ENCODE measurements at places on chromosomes 6 and 20.

- DNase-seq: no peak
These were observed 35.8 kb upstream of the YWHAB start for GRCh38 chr20:44849703-44850102.

DNA sequence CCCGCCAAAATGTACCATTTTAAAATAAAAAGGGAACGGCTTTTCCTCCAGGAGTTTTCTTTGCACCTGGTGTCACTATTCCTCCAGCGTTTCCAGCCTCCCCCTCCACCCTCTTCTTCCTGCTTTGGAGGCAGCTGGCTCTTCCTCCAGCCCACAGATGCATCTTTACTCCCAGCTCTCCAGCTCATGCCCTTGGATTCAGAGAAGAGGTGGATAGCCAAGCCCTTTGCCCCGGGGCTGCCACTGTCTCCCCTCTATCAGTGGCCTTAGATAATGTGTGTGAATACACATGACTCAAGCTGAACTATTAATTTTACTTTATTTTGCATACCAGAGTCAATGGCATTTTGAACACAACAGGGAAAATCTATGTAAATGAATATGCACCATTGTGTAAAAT, 15.3 kb upstream of the CDH4 start:
- no peak for DNase-seq

- DNase-seq: no peak
These were observed 42.9 kb downstream of the CDH26 start for GRCh38 chr20:60001108-60001507.

GRCh38 chr6:3724451-3725144, 26.9 kb downstream of the PXDC1 start:
- DNase-seq: no peak

DNA sequence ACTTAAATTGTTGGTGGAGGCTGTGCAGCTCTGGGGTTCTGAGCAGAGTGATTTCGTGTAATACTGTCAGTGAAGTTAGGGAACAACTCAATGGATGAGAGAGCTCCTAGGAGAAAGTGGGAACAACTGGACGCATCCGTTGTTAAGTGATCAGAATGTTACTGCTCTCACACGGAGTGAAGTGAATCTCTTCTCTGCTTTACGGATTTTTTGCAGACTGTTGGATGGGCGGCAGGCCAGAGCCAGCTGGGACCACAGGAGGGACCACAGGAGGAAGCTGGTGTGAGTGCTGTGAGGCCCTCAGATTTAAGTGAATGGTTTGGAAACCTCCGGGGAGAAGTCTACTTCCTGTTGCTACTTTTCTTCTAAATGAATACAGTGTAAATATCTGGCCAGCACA, 23.7 kb upstream of the PPP1R14C start:
- no peak for DNase-seq

DNA sequence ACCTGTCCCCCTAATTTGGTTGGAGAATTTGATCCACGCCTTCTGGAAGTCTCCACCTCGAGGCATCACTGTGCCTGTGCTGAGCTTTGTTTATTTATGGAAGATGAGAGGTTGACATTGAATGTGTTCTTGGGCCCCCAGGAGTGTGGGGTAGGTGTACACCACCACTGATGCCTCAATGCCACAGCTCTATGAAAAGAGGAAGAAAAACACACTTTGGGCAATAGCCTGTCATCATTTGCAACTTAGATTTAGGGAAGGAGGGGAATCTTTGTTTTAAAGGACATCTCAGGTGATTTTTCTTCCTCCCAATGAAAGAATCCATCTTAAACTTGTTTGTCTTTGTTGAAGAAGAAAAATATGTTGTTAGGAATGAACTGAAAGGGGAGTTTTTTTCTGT, 42.6 kb downstream of the TBC1D7 start:
- no peak for DNase-seq

DNA sequence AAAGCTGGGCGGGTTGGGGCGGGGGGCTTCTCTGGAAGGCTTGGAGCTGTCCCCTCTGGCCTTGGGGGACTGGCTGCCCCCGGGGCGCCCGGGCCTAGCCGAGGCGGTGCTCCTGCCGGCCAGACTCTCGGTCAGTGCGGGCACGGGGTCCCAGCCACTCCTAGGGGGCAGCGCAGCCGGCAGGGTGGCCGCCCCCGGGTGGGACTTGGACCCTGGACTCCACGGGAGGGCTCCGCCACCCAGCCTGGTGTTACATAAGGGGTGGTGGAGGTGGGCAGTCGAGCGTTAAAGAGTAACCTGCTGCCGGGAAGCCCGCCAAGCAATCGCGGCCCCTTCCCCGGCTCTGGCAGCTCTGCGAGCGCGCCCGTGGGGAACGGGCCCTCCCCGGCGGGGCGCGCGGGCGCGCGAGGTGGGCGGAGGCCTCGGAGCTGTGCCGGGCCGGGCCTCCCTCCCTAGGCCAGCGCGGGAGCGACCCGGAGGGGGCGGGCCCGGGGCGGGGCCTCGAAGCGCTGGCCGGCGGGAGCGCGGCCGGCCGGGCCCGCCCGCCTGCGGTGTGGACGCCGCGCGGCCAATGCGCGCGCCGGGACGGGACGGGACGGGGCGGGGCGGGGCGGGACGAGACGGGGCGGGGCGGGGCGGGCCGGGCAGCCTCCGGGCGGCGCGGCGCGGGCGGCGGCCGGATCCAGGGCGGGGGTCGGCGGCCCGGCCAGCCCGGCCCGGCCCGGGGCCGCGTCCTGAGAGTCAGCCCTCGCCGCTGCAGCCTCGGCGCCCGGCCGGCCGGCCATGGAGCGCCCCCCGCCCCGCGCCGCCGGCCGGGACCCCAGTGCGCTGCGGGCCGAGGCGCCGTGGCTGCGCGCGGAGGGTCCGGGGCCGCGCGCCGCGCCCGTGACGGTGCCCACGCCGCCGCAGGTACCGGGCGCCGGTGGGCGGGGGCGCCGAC, at the start of gene SLC2A4RG:
TSS of gene SLC2A4RG (plus strand) at position 647 of the 940 bp plus-strand sequence. CDS start at position 784, 137 bp downstream.
- DNase-seq: peak; percentile 71

- DNase-seq: no peak
These were observed 1093.5 kb upstream of the ADGRB3 start for GRCh38 chr6:67541586-67541985.

- peak; percentile 34 for DNase-seq
These were observed 1.0 kb upstream of the E2F3 start for GRCh38 chr6:20400456-20401204.

- DNase-seq: no peak
These were observed 124.7 kb downstream of the QKI start for GRCh38 chr6:163539101-163539762.

DNA sequence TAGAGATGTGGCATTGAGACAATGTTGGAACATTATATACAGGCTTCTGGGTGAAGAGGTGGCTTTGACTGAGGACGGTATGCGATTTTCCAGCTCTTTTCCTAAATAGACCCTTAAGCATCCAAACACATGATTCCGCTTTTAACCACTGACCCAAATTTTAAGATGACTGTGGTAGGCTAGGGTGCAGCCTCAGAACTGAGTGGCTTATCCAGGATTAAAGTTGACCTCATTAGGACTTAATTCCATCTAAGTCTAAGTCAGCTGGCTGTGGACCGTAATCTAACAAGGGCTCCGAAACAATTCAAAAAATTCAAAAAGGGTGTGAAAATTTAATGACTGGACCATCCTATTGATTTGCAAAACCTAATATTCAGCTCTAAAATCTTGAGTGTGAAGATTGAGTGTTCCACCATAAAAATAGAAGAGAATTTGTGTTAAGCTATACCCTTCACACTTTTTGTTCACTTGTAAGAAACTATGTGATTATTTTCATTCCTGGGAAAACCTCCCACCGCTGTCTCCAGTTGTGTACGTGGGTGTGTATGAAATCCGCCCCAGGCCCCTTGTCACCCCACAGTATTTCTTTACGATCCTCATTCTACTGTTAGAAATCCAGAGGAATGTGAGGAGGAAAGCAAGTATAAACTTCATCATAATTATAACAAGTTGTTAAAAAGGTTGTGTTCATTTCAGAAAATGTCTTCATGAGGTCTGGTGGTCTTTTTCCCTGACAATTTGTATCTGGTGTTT, 2.7 kb downstream of the PCMTD2 start:
- DNase-seq: no peak

DNA sequence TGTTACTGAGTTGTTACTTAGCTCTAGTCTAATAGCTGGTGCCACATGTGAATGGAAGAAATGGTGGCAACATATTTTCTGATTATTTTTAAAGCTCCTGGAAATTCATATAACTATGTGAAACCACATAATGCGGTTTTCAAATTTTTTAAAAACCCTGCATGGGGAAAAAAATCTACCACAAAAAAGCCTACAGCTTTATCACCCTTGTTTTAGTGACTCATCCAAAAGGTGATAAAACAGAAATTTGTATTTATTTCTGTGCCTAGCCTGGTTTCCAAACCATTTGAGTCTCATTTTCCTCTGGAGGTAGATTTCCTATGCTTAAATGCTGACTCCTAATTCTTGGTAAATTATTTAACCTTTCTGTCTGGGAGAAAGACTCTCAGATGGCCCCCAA, 5.4 kb upstream of the FBXO30 start:
- no peak for DNase-seq

DNA sequence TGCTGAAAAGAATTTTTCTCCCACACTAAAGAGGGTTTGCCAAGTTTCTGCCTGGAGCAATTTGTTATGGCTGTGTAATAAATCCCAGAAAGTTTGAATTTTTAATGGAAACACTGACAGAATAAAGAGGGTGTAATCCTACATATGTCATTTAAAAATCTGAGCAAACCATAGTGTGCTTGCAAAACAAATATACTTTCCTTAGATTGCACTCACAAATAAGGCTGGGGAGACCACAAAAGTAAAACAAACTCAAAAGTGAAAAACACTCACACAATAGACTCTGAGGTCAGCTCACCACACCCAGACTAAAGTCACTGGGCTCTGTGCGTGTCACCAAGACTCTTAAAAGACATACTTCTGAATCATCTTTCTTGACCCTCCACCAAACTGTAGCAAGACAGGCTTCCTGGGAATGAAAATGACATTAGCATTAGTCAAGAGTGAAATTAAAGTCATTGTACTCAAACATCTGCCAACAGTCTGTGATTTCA, 4.8 kb upstream of the ATXN1 start:
- DNase-seq: peak; percentile 15

DNA sequence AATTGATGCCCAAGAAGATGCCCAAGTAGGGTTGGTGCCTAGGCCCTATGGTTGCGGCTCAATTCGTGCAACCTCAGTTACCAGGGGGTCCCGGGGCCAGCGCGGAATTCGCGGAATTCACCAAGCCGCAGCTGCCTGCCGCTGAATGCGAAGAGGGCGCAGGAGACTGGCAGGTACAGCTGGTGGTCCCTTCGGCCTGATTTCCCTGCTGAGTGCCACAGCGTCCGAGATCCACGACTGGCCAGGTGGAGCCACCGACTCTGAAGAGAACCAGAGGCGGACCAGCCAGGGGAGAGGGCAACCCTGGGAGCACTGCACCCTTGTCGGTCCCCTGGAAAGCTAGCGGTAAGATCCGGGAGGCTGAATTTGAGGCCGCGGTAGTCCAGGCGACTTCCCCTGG, 6.8 kb upstream of the TFAP2D start:
- no peak for DNase-seq

- no peak for DNase-seq
These were observed 21.2 kb downstream of the RAB22A start for GRCh38 chr20:58330687-58331086.

Data from stimulated activated CD4-positive, alpha-beta T cell treated with anti-CD3 and anti-CD28 coated beads, Interleukin-4, amount 100 ng/mL, for 4 hours (primary cell).